Stimulated activated CD4-positive, alpha-beta T cell treated with anti-CD3 and anti-CD28 coated beads, Interleukin-12 subunit alpha, Interleukin-12 subunit beta, amount 100 ng/mL, for 48 hours (primary cell): ENCODE measurements at places on chromosomes 4 and X.

DNA sequence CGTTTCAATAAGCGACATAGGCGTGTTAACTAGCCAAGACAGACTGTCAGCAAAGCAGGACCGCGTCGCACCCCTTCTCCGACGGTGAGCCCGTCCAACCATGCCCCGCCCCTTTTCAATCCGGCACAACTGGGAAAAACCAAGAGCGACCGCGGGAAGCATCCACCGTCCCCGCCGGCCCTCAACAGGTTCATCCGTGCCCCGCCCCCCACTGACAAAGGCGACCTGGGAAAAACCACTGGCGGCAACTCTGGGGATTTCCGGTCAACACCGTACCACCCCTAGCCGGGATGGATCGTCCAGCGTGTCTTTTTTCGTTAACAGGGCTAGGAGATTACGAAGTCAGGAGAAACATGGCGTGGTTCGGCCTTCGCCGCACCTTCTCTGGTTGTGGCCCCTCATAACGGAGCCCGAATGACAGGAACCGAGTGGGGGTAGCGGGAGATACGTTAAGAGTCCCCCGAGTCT, 377 bp downstream of the TIMM17B start:
- peak; percentile 48 for DNase-seq

- DNase-seq, result no peak
Observed at GRCh38 chr4:11564021-11564420, 135.3 kb upstream of the HS3ST1 start.

- no peak for DNase-seq
Observed at GRCh38 chr4:173516621-173517524, 13.2 kb downstream of the HAND2 start.

DNA sequence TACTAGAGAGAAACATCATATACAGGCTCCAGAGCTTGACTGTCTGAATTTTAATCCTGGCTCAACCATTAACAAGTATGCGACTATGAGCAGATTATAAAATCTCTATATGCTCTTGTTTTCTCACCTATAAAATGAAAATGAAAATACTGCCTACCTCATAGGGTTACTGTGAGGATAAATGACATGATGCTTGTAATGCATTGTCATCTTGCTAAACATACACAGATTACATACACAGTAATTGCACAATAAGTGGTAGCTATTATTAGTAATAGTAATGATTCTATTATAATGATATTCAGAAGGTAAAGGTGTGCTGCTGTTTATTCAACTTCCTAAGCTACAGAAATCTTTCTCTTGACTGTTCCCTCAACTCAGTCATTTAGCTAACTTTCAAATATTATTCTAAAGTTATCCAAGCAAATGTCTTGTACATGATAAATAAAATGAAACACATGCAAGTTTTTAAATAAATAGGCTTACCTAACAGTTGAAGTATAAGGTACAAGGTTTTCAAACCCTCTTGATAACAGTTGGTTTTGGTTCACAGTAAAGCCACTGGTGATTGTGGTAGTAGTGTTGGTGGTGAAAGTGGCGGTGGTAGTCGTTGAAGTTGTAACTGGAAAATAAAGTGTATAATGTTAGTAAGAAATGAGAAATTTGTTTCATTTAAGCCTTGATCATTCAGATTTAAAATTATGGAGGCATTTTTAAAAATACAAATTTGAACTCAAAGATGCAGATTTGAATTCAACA, 38.9 kb downstream of the NUP62CL start:
- no peak for DNase-seq

DNA sequence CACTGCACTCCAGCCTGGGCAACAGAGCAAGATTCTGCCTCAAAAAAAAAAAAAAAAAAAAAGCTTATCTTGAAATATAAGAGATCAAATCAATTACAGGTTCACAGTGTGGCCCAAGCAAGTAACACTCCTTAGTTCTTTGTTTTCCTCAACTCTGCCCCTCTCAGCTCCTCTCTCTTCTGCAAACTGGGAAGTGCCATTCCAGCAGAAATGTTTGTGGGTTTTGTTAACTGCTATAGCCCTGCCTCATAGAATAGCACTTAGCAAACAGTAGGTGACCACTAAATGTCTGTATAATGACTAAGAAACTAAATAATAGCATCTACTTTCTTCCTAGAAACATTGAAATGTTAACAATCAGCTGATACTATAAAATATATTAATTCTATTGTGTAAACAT, 160.0 kb upstream of the NAP1L5 start:
- no peak for DNase-seq

GRCh38 chr4:88295656-88296055, 11.3 kb upstream of the PPM1K start:
- DNase-seq, result no peak

DNA sequence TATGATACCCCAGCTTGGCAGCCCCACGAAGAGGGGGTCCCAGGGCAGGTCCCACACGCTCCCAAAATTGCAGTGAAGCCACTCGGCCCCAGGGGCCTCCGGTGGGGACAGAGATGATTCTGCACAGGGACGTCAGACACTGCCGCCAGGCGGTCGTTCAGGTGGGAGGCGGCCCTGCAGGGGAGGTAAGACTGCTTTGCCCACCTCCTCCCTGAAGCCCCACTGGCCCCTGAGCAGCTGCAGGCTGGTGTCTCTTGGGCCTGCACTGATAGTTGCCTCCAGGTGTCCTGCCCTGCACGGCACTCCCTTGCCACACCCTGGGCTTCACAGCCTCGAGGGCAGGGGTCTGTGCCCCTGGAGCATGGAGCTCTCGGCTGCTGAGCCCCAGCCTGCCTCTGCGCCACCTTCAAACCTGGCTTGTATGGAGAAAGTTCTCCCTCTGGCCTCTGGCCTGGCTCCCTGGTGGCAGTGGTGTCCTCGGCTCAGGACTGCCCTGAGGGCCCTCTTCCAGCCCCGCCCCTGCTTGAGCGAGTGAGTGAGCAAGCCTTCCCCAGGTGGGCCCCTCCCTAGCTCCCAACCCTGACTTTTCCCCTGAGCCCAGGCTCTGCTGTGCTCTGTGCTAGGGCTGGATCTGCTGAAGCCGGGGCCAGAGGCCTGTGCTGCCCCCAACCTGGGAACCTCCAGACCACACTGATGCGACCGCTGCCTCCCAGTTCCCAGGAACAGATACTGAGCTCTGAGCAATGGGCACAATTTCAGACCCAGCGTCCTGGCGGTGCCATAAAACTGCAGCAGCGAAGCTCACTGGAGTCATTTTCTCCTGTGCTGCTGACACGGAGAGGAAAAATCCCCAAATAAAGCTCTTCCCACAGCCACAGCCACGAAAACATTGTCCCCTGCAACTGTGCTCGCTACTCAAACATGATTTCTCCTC, 16.1 kb downstream of the ADRA2C start:
- DNase-seq, result no peak

GRCh38 chrX:117645639-117646038, 471.0 kb downstream of the KLHL13 start:
- DNase-seq, result no peak

GRCh38 chr4:44985152-44985551, 258.8 kb upstream of the GNPDA2 start:
- DNase-seq, result no peak

GRCh38 chr4:111937368-111937767, 207.9 kb upstream of the FAM241A start:
- no peak for DNase-seq

- no peak for DNase-seq
Observed at GRCh38 chr4:121199742-121200561, 35.8 kb upstream of the TNIP3 start.
